Epithelial cell of proximal tubule (primary cell): ENCODE measurements at places on chromosomes 7 and 10. TPM values are rescaled to one million over a fixed set of nuclear protein-coding genes. Genes with fewer than 3 reads are reported as not detected.
A peak's percentile ranks its signal among the peaks of the same experiment; 100 is the strongest.

GRCh38 chr10:100479037-100479436 lies 16.2 kb downstream of the WNT8B start:
- no peak for DNase-seq

GRCh38 chr10:58590152-58590840 lies 77.6 kb downstream of the BICC1 start:
- DNase-seq = peak; percentile 50

GRCh38 chr7:768881-769504 lies 41.9 kb upstream of the PRKAR1B start:
- DNase-seq = no peak

CYP3A4 gene
- total RNA-seq = not detected in 2 replicates

SPDYE2 gene
- total RNA-seq = not detected in 2 replicates

DNA sequence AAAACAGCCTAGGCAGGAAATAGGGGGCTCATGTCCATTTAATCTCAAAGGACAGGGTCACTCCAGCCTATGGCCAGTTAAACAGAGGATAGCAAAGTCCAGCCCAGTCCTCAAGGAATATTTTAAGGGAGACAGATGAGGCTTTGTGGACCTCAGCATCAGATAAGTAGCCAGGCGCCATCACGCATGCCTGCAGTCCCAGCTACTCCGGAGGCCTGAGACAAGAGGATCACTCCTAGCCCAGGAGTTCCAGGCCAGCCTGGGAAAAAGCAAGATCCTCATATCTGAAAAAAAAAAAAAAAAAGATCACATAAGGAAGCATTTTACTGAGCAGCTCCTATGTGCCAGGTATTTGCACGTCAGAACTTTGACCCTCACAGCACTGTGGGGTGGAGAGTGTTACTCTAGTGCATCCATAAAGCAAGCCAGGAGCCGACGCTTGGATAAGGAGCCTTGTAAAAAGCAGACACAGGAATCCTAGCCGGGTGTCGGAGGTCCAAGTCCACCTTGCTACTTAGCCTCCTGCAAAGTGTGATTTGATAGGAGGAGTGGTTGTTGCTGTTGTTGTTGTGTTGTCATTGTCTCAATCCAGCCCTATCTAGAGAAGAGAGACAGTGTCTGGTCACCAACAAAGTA lies 61.8 kb upstream of the DOCK1 start:
- no peak for DNase-seq

GRCh38 chr10:104957178-104957841 lies 316.2 kb downstream of the SORCS3 start:
- no peak for DNase-seq

GRCh38 chr10:97788552-97789442 lies 17.0 kb upstream of the SFRP5 start:
- no peak for DNase-seq

DNA sequence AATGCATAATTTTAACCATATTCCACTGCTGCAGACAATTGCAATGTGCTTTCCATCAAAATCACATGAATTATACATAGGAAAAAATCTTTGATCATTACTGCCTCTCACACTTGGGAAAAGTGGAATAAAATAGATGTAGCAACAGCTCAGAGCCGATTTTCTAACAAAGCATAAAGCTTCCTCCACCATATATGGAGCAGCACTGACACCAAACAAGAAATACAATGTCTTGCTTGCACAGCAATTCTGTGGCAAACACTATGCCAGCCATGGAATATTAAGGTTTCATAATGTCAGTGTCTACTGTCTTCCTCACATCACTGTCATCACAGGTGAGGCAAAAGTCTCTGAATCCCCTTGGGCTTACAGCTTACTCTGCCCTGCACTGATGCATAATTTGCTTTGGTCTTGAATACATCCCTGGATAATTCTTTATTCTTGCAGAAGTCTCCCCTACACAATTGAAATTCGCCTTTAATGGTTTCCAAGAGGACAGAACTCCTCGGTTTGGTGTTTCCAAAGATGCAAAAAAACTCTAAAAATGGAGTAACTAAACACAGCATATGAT lies 198.5 kb downstream of the CACNA2D1 start:
- no peak for DNase-seq

LRRC72 gene
- not detected in 2 replicates for total RNA-seq

NUDT13 gene
- total RNA-seq = 2.9 and 3.6 TPM in 2 replicates

DNA sequence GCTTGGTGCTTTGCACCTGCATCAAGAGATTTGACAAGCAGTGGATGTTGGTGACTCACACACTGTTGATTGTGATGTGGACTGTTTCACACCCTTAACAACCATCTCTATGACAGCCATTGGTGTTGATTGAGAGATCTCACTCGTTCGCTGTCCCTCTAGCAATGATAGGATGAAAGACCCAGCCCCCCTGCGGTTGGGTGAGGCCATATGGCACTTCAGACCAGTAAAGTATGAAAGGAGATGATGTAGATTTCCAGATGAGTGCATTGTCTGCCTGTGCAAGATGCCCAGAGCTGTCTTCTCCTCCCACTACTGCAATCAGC lies 138.7 kb upstream of the PRR15 start:
- no peak for DNase-seq

DNA sequence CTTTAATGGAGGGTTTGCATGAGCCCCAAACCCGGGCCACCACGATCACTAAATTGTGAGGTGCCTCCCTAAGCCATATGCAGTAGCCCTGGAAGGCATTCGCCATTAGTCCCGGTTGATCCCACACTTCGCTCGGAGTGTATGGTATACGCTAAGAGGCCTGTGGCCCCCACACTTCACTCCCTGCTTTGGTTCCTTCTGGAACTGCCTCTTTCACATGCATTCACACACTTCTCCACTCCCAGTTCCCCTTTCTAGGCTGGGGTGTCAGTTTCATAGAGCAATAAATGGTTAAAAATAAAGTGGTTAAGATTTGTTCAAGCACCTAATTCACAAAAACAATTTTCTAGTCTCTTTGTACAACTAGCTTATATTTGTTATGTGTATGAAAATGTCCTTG lies 212.1 kb upstream of the KCND2 start:
- no peak for DNase-seq

KCP gene
- total RNA-seq = 0.51 and 5.2 TPM in 2 replicates

CRPPA gene
- 0.52 and 1.8 TPM in 2 replicates for total RNA-seq

ZNF736 gene
- 6.9 and 12.2 TPM in 2 replicates for total RNA-seq

- no peak for DNase-seq
Measured at GRCh38 chr7:7219216-7219615, 36.9 kb downstream of the C1GALT1 start.

GRCh38 chr10:71371750-71372166 lies 25.0 kb upstream of the CDH23 start:
- no peak for DNase-seq

DNA sequence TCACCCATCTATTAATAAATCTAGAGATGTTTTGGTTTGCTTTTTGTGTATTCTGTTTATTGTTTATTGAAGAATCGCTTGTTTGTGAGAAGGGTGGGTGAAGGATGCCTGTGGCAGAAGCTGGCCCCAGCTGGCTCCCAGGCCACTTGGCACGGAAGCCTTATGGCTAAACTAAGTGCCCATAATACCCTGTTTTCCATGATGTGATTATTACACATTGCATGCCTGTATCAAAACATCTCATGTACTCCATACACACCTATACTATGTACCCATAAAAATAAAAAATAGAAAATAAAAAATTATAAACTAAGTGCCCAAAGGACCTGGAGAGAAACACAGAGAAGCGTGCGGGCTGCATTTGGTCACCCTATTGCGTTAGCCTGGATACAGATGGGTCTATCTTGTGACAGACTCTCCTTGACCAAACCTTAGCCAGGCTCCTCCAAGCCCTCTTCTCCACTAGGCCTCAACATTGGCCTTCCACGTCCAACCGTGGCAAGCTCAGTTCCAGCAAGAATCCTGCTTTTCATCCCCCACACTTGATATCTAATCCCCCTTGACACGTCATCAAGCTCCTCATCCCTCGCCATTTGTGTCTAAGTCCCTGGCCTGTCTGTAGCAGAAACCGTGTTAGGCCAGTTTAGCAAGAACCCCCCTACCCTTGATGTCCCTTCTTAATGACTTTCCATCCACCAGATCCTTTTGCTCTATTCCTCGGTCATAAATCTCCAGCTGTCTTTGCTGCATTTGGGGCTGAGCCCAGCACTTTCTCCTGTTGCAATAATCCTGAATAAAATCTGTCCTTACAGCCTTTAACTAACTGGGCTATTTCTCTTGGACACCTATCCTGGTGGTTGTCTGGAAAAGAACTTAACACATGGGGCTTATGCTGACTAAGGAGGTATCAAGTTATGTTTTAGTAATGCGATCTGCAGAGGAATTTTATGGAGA lies 245.2 kb downstream of the TNS3 start:
- DNase-seq = no peak

DNA sequence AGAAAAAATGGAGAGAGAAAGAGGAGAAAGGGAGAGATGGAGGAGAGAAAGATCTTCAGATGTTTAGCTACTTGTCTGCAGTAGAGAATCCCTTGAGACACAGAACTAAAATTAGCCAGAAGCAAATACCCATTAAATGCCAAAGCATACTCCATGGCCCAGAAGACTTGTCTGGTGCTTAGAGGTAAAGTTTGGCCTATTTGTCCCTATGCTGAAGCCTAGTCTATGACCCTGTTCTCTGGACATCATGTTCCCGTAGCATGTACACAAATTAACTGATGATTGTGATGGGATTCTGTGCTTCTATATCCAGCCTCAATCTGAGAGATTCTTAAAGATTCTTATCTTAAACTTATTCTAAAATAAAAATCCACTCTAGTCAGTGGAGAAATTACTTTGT lies 85.8 kb downstream of the NAMPT start:
- no peak for DNase-seq
